ENCODE measurements at places on chromosomes 2 and 18. TPM values are rescaled to one million over a fixed set of nuclear protein-coding genes. Genes with fewer than 3 reads are reported as not detected.

- no peaks in the 10 kb centered on the region for H3K36me3 ChIP-seq
- no peak for DNase-seq
- peaks cover 4% of the 10 kb centered on the region for H3K4me1 ChIP-seq
- H3K4me3 ChIP-seq, result no peak overlapping the region
Observed at GRCh38 chr2:54947646-54948045, 102.6 kb downstream of the RTN4 start.

GRCh38 chr2:168345601-168346000, 98.2 kb upstream of the STK39 start:
- no peaks in the 10 kb centered on the region for H3K4me1 ChIP-seq
- no peak overlapping the region for H3K4me3 ChIP-seq
- peak; percentile 27 for DNase-seq
- H3K27ac ChIP-seq, result no peak overlapping the region

DNA sequence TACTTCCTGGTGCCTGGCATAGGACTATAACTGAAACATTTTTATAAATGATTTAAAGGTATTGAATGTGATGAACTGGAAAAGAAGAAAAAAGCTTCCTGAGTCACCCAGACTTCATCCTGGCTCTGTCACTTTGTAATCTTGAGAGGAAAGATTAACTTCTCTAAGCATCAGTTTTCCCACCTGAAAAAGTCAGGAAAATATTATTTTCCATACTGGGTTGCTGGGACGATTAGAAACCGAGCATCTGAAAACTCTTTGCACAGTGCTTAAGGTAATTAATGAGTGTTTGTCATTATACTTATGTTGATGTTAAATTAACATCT, 71.8 kb downstream of the FMNL2 start:
- H3K4me1 ChIP-seq, result peaks cover 4% of the 10 kb centered on the region
- DNase-seq, result no peak
- no peak overlapping the region for H3K4me3 ChIP-seq
- no peaks in the 10 kb centered on the region for H3K36me3 ChIP-seq
- no peaks in the 10 kb centered on the region for H3K27me3 ChIP-seq

DNA sequence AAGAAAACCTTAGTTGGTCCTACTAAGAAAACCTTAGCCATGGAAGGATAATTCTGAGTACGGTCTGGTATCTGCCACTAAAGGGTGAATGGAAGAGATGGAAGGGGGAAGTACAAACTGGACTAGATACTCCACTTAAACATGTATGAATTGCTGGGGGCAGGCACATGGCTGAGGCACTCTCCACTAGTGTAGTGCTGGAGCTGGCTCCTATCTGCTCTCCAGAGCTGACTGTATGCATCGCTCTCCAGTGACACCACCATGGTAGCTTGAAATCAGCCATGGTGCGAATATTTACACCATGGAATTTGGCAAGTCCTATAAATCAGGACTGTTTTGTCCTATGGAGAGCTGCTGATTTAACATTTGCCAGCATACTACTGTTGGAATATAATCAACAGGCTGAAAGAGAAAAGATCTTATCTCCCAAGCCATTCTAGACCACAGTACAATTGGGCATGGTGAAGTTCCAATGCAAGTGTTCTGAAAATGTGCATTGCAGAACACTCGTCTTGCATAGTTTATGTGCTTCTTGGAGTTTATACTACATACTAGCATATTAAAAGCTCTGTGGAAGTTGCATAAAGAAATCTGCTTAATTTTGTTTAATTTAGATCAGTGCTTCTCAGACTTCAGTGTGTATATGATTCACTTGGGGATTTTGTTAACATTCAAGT, 277.4 kb downstream of the TDRD15 start:
- no peak overlapping the region for H3K27ac ChIP-seq
- H3K4me3 ChIP-seq, result no peak overlapping the region
- no peaks in the 10 kb centered on the region for H3K4me1 ChIP-seq
- H3K36me3 ChIP-seq, result no peaks in the 10 kb centered on the region

GRCh38 chr2:99939135-99939534, 203.3 kb downstream of the AFF3 start:
- H3K4me1 ChIP-seq, result no peaks in the 10 kb centered on the region
- no peak for DNase-seq
- H3K4me3 ChIP-seq, result no peak overlapping the region
- no peaks in the 10 kb centered on the region for H3K27me3 ChIP-seq
- no peaks in the 10 kb centered on the region for H3K36me3 ChIP-seq

GRCh38 chr2:23711979-23712755, 214.8 kb downstream of the ATAD2B start:
- H3K4me1 ChIP-seq, result no peaks in the 10 kb centered on the region
- H3K27me3 ChIP-seq, result no peaks in the 10 kb centered on the region
- H3K27ac ChIP-seq, result no peak overlapping the region
- no peak overlapping the region for H3K4me3 ChIP-seq
- peaks cover 7% of the 10 kb centered on the region for H3K36me3 ChIP-seq

GRCh38 chr2:226310146-226310545, 489.5 kb downstream of the IRS1 start:
- no peak overlapping the region for H3K27ac ChIP-seq
- DNase-seq, result no peak
- no peaks in the 10 kb centered on the region for H3K27me3 ChIP-seq
- no peak overlapping the region for H3K4me3 ChIP-seq

GRCh38 chr18:49788327-49788898, 24.9 kb downstream of the ACAA2 start:
- DNase-seq, result no peak
- no peaks in the 10 kb centered on the region for H3K27me3 ChIP-seq
- H3K4me3 ChIP-seq, result no peak overlapping the region

The PID1 gene
- 1.0 TPM for total RNA-seq

The CFC1 gene
- 11.4 TPM for total RNA-seq

The GPR75 gene
- 0.57 TPM for total RNA-seq

The MC5R gene
- 0.61 TPM for total RNA-seq
